Breast epithelium (tissue), 4 donors: ENCODE measurements at places on chromosomes 12 and 14.

DNA sequence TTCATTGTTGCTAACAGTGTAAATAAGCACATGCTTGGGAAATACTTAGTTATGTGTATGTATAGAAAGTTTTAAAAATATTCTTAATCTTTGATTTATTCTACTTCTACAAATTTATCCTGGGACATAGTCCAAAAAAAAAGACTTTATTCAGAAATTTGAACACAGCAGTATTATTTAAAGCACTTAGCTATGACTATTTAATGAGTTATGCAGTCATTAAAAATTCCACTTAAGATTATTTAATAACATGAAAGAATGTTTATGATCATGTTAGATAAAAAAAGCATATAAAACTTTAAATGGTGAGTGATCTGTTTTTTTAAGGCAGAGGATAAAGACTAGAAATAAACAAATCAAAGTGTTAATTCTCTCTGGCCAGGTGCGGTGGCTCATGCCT is 78.3 kb downstream of the BAZ1A start:
- H3K27me3 ChIP-seq, result no peaks in the 10 kb centered on the region
- no peak overlapping the region for H3K27ac ChIP-seq
- H3K4me3 ChIP-seq, result no peak overlapping the region
- peaks cover 3% of the 10 kb centered on the region for H3K36me3 ChIP-seq
- no peak for DNase-seq
- H3K4me1 ChIP-seq, result no peaks in the 10 kb centered on the region

DNA sequence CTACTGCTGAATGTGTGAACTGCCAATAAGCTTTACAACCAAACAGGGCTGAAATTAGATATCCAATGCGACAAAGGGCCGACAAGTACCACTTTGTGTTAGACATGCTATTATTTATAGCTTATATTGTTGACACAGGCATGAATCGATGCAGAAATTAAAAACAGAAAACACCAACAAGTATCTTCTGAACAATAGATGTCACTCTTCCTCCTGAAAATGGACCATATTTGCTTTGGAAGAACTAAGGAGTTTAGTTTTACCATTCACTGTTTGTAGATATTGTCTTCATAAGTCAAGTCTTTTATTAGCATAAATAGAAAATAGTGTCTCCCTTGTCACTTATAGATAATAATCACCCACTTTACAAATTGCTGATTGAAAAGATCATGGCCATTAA is 86.5 kb downstream of the LRIG3 start:
- DNase-seq, result no peak
- no peaks in the 10 kb centered on the region for H3K4me1 ChIP-seq
- no peaks in the 10 kb centered on the region for H3K36me3 ChIP-seq
- no peak overlapping the region for H3K4me3 ChIP-seq

GRCh38 chr14:98408713-98409112 is 863.3 kb downstream of the BCL11B start:
- H3K27ac ChIP-seq, result no peak overlapping the region
- H3K4me3 ChIP-seq, result no peak overlapping the region
- H3K36me3 ChIP-seq, result no peaks in the 10 kb centered on the region
- no peak for DNase-seq

DNA sequence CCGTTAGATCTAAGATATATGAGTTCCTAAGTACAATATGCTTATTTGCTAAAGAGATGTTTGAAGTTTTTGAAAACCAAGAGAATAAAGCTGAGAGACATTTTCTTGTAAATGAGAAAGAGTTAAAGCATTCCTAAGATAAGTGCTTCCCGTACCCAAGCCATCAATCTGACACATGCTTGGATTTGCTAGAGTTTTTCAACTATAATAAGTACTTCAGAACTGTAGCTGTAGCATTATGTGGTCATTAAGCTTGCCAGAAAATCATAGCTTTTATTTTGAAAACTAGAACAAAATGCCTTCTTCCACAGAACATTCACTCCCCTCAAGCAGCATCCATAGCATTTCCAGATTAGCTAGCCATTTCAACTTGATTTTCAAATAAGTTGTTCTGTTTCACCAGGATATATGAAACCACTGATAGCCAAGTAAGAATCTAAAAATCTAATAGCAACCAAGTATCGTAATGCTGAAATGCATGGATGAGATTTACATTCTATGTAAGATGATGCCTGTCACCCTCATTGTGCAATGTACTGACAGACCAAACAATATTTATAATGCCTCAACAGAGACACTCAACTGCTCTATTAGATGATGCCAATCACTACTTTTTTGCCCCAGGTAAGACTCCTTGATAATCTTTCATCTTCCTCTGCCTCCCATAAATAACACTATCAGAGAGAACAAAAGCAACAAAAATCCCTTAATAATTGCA is 8.0 kb downstream of the SNW1 start:
- no peak for DNase-seq
- no peak overlapping the region for H3K4me3 ChIP-seq
- H3K36me3 ChIP-seq, result no peaks in the 10 kb centered on the region
- no peak overlapping the region for H3K27ac ChIP-seq
- H3K27me3 ChIP-seq, result no peaks in the 10 kb centered on the region
- H3K4me1 ChIP-seq, result no peaks in the 10 kb centered on the region
